ENCODE measurements at places on chromosomes 4 and X. TPM values are rescaled to one million over a fixed set of nuclear protein-coding genes. Genes with fewer than 3 reads are reported as not detected.

DNA sequence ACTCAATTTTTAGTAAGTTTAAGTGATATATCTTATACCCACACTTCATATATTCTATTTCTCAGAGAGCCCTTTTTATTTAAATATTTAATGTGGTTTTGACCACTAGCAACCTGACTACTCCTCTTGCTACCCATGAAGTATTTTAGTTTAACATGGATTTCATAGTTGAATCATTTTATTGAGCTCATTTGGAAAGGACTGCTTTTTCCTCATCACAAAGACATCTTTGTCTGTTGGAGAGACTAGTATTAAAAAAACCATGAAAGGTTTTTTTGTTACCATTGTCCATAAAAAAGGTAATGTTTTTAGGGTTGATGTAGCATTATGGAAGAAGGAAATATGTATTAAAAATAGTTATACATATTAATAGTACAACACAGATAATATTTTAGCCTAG is 139.5 kb downstream of the RAPGEF2 start:
- H3K27ac ChIP-seq: no peak overlapping the region
- no peaks in the 10 kb centered on the region for H3K27me3 ChIP-seq
- no peaks in the 10 kb centered on the region for H3K4me1 ChIP-seq
- H3K36me3 ChIP-seq: peaks cover 8% of the 10 kb centered on the region
- H3K4me3 ChIP-seq: no peak overlapping the region

DNA sequence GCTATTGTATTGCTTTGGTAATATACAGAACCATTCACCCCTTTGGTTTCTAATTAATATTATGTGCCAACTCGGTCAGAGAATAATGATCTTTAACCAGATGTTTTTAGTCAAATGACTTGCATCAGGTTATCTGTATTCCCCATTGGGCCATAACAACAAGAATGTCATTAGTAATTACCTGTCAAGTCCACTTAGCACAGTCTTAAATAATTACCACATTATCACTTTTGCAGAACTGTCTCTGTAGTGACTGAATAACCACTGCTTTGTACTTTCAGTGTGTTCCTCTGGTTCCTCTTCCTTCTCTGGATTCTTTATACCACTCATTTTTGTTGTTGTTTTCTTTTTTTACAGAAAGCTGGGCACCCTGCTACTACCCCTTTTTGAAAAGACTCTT is 257.7 kb upstream of the SPOCK3 start:
- no peak overlapping the region for H3K4me3 ChIP-seq
- H3K27me3 ChIP-seq: no peaks in the 10 kb centered on the region
- DNase-seq: no peak
- peaks cover 6% of the 10 kb centered on the region for H3K4me1 ChIP-seq

- no peak for DNase-seq
- H3K36me3 ChIP-seq: no peaks in the 10 kb centered on the region
- no peak overlapping the region for H3K4me3 ChIP-seq
- no peaks in the 10 kb centered on the region for H3K27me3 ChIP-seq
Observed at GRCh38 chr4:132662456-132662855, 486.6 kb upstream of the PCDH10 start.

GRCh38 chrX:117215683-117216082 is 752.9 kb upstream of the CT83 start:
- no peaks in the 10 kb centered on the region for H3K27me3 ChIP-seq
- no peaks in the 10 kb centered on the region for H3K4me1 ChIP-seq
- no peak overlapping the region for H3K27ac ChIP-seq
- DNase-seq: no peak

GRCh38 chr4:55725057-55725456 is 89.0 kb upstream of the NMU start:
- no peak for DNase-seq
- H3K4me3 ChIP-seq: no peak overlapping the region
- H3K27ac ChIP-seq: no peak overlapping the region
- no peaks in the 10 kb centered on the region for H3K27me3 ChIP-seq

DNA sequence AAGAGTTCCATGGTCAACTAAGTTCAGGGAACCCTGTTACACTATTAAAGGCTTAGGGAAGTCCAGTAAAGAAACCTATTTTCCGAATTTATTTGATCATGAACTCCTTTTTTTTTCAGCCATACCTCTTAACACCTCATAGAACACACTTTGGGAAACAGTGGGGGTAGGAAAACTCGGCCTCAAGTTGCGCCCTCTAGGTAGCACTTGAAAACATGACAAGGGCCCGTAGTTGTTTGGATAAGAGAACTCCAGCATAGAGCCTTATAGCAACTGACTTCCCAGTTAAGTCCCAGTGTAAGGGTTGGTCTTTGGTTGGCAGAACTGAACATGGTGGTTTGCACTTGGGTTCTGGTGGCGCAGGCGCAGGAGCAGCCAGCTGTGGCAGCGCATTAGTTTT is 14.4 kb downstream of the OGT start:
- DNase-seq: no peak
- no peak overlapping the region for H3K4me3 ChIP-seq
- H3K27ac ChIP-seq: no peak overlapping the region
- no peaks in the 10 kb centered on the region for H3K27me3 ChIP-seq
- peaks cover 11% of the 10 kb centered on the region for H3K36me3 ChIP-seq

- no peak overlapping the region for H3K27ac ChIP-seq
- H3K36me3 ChIP-seq: no peaks in the 10 kb centered on the region
- DNase-seq: no peak
- no peaks in the 10 kb centered on the region for H3K27me3 ChIP-seq
- peaks cover 4% of the 10 kb centered on the region for H3K4me1 ChIP-seq
Observed at GRCh38 chrX:112641449-112641848, 38.3 kb downstream of the LHFPL1 start.

DNA sequence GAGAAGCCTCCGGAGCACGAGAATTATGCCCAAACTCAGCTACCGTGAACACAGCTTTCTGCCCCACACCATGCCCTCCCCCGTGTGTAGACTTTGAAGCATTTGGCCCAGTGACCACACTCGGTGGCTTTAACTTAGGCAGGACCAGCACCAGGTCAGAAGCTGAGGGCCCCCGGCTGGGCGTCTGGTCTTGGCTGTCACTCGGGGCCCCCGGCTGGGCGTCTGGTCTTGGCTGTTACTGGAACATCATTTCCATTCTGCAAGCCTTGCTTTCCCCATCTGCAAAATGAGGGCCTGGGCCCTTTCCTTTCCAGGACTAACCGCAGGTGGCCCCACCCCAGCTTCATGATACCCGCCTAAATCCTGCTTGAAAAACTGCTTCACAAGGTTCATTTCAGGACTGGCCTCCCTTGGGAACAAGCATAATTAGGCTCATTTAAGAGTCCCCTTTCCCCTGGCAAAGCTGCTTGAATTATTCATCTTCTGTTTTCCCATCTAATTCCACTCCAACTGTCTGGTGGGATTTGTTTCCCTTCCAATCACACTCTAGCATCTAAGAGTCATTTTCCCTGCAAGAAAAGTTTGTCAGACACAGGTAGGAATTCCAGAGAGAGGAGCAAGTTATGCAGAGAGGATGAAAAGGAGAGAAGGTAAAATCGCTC is 82.5 kb downstream of the WFS1 start:
- H3K4me3 ChIP-seq: no peak overlapping the region
- DNase-seq: no peak
- no peaks in the 10 kb centered on the region for H3K36me3 ChIP-seq
- no peak overlapping the region for H3K27ac ChIP-seq
- H3K27me3 ChIP-seq: peaks cover 21% of the 10 kb centered on the region

DNA sequence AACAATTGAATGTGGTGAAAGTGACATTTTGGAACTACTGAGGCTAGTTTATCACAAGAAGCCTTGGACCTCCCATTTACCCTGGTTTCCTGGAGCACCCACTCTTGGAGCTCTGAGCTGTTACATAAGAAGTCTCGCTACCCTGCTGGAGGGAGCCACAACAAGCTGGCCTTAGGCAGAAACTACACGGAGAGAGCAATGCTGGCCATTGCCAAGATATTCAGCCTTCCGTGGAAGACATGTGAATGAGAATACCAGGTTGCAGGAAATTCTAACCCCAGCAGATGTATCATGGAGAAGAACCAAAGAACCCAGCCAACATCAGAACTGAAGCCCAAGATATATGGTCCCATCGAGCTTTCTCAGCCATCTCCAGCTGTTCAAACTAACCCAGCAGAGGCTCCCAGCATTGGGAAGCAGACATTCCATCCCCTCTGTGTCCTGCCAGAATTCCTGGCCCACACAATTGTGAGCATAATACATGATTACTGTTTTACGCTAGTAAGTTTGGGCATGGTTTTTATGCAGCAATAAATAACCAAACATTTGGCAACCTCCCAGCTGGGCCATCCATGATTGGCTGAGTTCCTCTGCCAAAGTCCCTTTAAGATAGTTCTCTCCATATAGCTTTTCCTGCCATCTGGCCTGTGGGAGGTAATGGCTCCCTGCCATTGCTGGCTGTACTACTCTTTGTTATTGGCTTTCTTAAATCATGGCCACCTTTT is 17.9 kb upstream of the PDE5A start:
- no peak overlapping the region for H3K4me3 ChIP-seq
- H3K4me1 ChIP-seq: no peaks in the 10 kb centered on the region
- no peak overlapping the region for H3K27ac ChIP-seq
- no peaks in the 10 kb centered on the region for H3K36me3 ChIP-seq
- no peak for DNase-seq
- peaks cover 7% of the 10 kb centered on the region for H3K27me3 ChIP-seq

- H3K27ac ChIP-seq: no peak overlapping the region
- no peaks in the 10 kb centered on the region for H3K4me1 ChIP-seq
- DNase-seq: no peak
- no peaks in the 10 kb centered on the region for H3K36me3 ChIP-seq
Observed at GRCh38 chr4:42855779-42856178, 36.7 kb upstream of the GRXCR1 start.

DNA sequence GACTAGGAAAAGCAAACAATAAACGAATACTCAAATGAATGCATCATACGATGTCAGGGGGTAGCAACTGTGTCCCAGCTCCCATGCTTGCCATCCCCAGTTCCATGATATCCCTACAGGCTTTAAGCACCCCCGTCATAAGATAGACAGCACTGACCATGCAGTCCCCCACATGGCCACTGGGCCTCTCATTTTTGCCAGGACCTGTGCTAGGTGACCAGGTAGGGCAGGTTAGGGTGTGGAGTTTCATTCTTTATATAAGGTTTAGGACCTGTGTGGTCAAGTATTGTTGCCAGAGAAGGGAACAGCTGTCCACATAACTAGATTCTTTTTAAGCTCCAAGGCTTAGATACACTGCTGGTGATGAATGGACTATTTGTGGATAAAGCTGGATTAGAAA is 9.7 kb downstream of the PPEF2 start:
- no peaks in the 10 kb centered on the region for H3K4me1 ChIP-seq
- no peaks in the 10 kb centered on the region for H3K36me3 ChIP-seq
- H3K27me3 ChIP-seq: peaks cover 16% of the 10 kb centered on the region
- no peak overlapping the region for H3K27ac ChIP-seq
- H3K4me3 ChIP-seq: no peak overlapping the region
- DNase-seq: no peak

DNA sequence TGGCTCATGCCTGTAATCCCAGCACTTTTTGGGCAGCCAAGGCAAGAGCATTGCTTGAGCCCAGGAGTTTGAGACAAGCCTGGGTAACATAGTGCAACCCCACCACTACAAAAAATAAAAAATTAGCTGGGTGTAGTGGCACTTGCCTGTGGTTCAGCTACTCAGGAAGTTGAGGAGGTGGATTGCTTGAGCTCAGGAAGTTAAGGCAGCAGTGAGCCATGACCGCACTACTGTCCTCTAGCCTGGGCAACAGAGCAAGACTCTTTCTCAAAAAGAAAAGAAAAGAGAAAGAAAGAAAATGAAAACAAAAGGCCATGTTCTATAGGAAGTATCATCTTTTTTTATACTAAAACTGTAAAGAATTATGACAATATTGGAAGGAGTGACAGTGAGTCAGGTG is 38.5 kb downstream of the NEK1 start:
- no peak for DNase-seq
- no peaks in the 10 kb centered on the region for H3K27me3 ChIP-seq
- no peak overlapping the region for H3K4me3 ChIP-seq
- H3K27ac ChIP-seq: no peak overlapping the region
- H3K4me1 ChIP-seq: no peaks in the 10 kb centered on the region

GRCh38 chrX:154526901-154527675 is 11.1 kb upstream of the FAM3A start:
- H3K27me3 ChIP-seq: no peaks in the 10 kb centered on the region
- peaks cover 3% of the 10 kb centered on the region for H3K36me3 ChIP-seq
- peak overlapping the region; percentile 62 for H3K4me3 ChIP-seq
- H3K27ac ChIP-seq: peak overlapping the region; percentile 93
- no peaks in the 10 kb centered on the region for H3K4me1 ChIP-seq

GRCh38 chrX:99242001-99242400 is 1168.1 kb downstream of the PCDH19 start:
- H3K36me3 ChIP-seq: no peaks in the 10 kb centered on the region
- H3K4me1 ChIP-seq: no peaks in the 10 kb centered on the region
- no peak overlapping the region for H3K4me3 ChIP-seq
- DNase-seq: no peak

DNA sequence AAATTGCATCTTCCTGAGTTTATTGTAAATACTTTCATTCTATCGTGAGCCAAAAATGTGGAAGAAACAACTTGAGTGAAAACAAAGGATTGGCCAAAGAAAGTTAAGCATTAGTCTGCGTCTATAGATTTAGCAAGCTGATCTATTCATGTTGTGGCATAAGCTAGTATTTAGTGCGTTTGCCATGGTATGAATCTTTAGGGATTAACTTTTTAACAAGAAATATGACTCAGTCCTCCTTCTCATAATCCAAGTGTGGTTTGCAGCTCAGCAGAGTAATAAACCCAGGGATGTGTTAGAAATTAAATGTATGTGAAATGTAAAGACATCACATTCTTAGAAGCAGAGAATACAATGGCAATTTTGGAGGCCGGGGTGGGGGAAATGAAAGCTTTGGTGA is 1110.9 kb downstream of the NLGN4X start:
- no peak overlapping the region for H3K4me3 ChIP-seq
- no peaks in the 10 kb centered on the region for H3K27me3 ChIP-seq
- H3K36me3 ChIP-seq: no peaks in the 10 kb centered on the region
- no peak overlapping the region for H3K27ac ChIP-seq
- no peaks in the 10 kb centered on the region for H3K4me1 ChIP-seq

DNA sequence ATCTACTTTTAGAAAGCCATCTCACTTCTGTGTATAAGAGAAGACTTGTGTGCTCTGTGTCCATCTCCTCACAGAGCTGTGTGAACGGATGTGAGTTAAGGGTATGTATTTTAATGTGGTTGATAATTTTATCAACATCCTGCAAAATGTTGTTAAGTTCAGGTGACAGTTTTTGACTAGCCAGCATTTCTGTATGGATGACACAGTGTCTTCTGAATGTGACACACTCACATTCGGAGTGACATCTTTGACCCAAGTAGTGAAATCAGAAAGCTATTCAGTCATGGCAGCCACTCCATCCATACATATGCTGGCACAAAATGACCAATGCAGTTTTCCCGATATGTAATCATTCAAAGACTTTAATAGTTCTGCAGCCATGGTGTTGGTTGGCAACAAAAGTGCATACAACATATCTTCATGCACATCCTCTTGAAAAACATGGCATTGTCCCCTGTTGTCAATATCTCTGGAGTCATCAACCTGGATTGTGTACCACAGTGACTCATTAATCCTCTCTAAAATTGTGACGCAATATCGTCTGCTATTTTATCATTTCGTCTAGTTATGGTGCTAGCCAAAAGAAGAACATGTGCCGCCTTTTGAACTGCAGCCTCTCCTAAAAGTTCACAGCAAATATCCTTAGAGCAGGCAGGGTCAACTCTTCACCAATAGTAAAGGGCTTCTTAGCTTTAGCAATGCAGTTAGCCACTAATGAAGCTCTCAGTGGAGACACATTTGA is 6.8 kb upstream of the FGF2 start:
- no peaks in the 10 kb centered on the region for H3K4me1 ChIP-seq
- peaks cover 14% of the 10 kb centered on the region for H3K27me3 ChIP-seq
- H3K4me3 ChIP-seq: no peak overlapping the region
- no peaks in the 10 kb centered on the region for H3K36me3 ChIP-seq
- no peak overlapping the region for H3K27ac ChIP-seq

The MGAT4D gene
- total RNA-seq: not detected

The PASD1 gene
- not detected for total RNA-seq

The DUSP21 gene
- not detected for total RNA-seq

The CCDC149 gene
- 8.8 TPM for total RNA-seq

The THAP9 gene
- total RNA-seq: 5.3 TPM

The FANCB gene
- 3.9 TPM for total RNA-seq

The GASK1B gene
- 37.0 TPM for total RNA-seq

The SPANXN5 gene
- total RNA-seq: not detected
